ENCODE measurements at places on chromosomes 3 and 15.

GRCh38 chr3:138113326-138113725 is 2.1 kb downstream of the DZIP1L start:
- no peak for DNase-seq

GRCh38 chr15:58069008-58069407 is 3.5 kb upstream of the ALDH1A2 start:
- DNase-seq, result no peak

DNA sequence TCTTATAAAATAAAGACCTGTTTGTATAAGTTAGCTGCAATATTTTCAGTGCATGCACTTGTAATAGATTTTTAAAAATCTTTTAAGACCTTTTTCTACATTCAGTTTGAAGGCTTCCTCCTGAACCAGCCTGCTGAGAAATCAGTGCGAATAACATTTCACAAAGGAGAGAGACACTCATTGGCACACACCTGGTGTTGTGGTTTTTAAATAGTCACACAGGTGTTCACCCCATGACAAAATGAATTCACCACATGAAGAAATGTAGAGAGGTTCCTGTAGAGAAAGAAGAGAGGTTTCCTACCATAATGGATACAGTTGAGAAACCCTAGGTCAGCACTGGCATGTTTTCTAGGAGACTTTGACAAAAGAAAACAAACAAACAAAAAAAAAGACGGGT is 237.3 kb downstream of the CNTN6 start:
- no peak for DNase-seq

DNA sequence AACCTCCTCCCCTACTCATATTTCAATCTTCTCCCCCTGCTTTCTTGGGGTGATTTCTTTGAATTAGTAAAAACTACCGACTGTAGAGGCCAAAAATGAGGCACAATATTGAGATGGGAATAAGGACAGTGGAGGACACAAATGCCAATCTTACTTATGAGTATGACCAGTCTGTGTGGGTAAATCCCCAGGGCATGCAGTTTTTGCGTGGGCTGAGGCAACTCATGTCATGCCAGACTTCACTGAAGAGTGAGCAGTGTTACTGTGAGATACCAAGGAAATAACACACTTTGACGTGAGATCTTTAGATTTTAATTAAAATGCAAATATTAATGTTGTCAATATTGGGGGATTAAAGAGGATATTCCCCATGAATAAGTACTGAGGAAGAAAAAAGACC is 254.3 kb upstream of the ICE2 start:
- DNase-seq, result no peak

DNA sequence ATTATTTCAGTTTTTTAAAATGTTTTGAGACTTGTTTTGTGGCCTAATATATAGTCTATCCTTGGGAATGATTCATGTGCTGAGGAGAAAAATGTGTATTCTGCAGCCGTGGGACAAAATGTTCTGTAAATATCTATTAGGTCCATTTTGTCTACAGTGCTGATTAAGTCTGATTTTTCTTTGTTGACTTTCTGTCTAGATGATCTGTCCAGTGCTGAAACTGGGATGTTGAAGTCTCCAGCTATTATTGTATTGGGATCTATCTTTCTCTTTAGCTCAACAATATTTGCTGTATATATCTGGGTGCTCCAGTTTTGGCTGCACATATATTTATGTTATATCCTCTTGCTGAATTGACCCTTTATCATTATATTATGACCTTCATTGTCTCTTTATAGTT is 85.2 kb downstream of the UBE2E2 start:
- DNase-seq, result no peak

GRCh38 chr15:79244876-79245275 is 37.6 kb upstream of the ANKRD34C start:
- no peak for DNase-seq

- no peak for DNase-seq
These were observed 61.8 kb downstream of the SLC7A14 start for GRCh38 chr3:170524073-170524472.

- no peak for DNase-seq
These were observed 119.3 kb downstream of the KCNMB2 start for GRCh38 chr3:178655488-178655887.

All from T follicular helper cell (primary cell).